ENCODE measurements at places on chromosomes 16 and 17. TPM values are rescaled to one million over a fixed set of nuclear protein-coding genes. Genes with fewer than 3 reads are reported as not detected.

GRCh38 chr16:2514333-2515179 is 804 bp downstream of the ATP6V0C start:
- no peak for DNase-seq

DNA sequence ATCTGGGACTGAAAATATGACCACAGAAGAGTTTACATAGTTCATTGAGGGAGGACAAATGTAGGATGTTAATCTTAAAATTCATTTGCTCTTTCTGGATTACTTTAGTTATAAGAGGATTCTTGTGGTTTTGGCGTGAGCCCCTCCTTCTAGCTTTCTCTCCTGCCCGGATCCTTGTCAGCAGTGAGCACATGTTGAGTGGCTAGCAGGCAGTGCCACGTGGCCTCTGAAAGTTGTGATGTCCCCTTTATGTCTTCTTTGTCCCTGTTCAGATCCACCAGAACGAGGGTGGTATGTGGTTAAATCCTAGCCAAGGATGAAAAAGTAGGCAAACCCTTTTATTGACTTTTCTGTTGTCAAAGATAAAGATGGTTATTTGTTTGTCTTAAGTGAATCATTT is 83.8 kb downstream of the GNAO1 start:
- DNase-seq = no peak

DNA sequence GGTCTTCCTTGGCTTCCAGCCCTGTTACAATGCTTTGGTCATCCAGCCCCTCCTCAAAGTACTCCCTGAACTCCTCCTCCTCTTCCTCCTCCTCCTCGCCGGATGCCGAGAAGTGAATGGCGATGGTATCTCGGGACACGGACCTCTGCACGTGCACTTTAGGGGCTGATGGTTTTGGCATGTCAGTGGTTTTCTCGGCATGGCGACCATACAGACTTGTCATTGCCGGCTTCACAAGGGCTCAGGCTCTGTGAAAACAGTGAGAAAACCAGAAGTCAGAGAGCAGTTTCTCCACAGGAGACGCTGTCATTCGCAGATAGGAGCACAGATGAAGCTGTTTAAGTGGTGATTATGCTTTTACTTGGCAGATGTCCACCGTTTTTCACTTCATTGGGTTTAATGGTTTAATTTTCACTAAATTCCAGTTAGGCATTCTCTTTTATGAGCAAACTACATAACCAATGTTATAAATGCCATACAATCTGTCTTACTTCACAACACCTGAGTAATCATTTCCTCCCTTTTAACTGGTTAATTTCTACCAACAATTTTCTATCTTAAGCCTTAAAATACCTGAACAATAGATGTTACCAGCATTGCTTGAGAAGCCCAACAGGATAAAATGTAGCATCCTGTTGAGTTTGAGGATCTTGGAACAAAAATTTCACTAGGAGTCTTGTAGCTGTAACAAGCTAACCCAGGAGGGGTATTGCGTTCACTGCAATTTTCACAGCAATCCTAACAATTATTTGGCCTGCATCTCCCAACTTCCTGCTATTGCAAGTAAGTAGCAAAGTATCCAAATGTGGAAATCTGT is 48.9 kb downstream of the TEX2 start:
- no peak for DNase-seq

- no peak for DNase-seq
These were observed 34.4 kb downstream of the SLC7A5 start for GRCh38 chr16:87834668-87835473.

TRIM72 gene
- total RNA-seq = not detected

- DNase-seq = no peak
These were observed 33.5 kb downstream of the GRIN2C start for GRCh38 chr17:74825952-74826719.

DNA sequence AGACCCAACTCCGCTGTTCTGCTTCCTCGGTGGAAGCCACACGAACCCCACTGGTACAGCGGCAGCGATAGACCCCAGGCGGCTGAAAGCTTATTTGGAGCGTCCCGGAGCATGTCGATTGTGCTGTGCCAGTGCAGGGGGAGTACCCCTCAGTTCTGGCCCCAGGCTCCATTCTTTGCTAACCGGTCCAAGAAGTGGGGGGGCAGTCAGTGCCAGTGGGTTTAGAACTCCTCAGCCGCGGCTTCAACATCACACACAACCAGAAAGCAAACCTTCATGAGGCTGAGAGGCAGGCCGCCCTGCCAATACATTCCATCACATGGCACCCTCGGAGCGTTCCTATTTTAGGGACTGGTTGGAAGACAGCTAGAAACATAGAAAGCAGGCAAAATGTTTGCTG is 1.7 kb upstream of the MNT start:
- no peak for DNase-seq

IL21R gene
- 38.2 TPM for total RNA-seq

- DNase-seq = no peak
These were observed 3.9 kb upstream of the MAZ start for GRCh38 chr16:29802416-29802935.

- peak; percentile 6 for DNase-seq
These were observed 28.1 kb downstream of the HSBP1 start for GRCh38 chr16:83835586-83836566.

DNA sequence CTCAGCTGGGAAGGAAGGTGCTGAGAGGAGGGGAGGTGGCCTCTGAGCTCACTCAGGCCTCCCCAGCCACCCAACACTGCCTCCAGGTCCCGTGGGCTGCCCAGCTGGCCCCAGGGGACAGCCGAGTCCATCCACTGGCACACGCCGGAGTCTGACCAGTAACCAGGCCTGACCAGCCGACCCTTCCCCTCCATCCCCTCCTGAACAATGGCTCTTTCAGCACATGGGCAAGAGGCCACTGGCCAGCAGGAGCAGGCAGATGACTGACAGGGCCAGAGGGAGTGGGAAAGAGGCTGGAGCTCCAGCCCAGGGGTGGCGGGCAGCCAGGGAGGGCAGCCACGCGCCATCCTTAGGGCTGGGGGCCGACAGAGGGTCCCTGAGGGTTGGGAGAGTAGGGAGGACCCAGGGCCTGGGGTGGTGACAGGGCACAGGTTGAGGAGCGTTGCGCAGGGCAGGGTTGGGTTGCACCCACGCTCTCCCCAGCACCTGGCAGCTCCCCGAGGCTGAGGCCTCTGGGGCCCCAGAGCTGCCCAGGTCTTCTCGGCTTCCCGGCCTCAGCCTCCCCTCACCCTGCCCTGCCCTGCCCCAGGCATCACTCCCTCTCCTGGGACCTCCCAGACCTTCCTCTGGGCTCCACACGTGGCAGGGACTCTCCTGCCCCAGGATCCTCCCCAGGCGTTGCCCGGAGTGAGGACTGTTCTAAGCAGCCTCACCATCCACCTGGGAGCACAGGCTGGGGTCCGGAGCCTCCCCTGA is 20.2 kb upstream of the SLC38A10 start:
- no peak for DNase-seq

SLC6A2 gene
- total RNA-seq = not detected

- DNase-seq = no peak
These were observed 12.8 kb downstream of the ITGAE start for GRCh38 chr17:3788200-3788599.

DNA sequence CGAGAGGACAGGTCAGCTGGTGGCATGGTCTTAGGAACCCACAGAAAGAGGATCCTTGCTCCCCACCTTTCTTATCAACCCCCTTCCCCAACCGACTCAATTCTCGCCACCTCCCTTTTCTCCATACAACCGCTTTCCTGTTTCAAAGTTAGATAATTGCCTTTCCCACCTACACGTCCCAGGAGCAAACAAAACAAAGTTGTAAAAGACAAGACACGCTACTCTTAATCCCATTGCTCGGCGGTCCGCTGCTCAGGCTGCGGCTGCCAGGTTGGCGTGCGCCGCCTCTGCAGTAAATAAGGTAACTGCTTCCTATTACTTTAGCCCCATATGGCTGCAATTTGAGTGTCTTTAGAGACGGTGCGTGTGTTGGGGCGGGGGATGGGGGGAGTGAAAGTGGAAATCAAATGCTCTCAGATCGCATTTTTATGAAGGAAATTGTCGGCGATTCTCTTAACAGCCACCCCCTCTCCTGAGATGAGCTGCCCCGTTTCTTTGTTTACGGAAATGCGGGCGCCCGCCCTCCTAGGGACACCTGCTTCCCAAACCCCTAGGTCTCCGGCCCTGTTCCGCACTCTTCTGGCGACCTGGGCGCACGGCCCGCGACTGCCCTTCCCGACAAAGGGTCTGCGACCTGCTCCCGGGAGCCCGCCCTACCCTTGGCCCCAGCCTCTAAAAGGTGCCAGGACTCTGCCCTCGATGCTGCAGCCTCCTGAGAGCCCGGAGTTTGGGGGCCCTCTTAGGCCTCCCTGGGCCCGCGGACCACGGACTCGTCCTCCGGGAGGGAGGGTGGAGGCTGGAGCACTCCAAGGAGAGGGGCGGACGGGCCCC is 3.7 kb upstream of the CBX8 start:
- peak; percentile 35 for DNase-seq

ATP2A1 gene
- 1.6 TPM for total RNA-seq

CHST5 gene
- total RNA-seq = not detected

GRCh38 chr16:79914961-79915720 is 314.6 kb upstream of the MAF start:
- no peak for DNase-seq

- DNase-seq = no peak
These were observed 27.6 kb downstream of the HSD17B2 start for GRCh38 chr16:82062645-82063058.

MYH1 gene
- total RNA-seq = not detected

- no peak for DNase-seq
These were observed 10.5 kb upstream of the KRT19 start for GRCh38 chr17:41538565-41538991.

NECAB2 gene
- total RNA-seq = not detected

- DNase-seq = no peak
These were observed 145.3 kb upstream of the LHX1 start for GRCh38 chr17:36791942-36792475.

GP1BA gene
- 0.40 TPM for total RNA-seq

Measured in T-cell (primary cell).